ENCODE measurements at places on chromosomes 2 and 18.

DNA sequence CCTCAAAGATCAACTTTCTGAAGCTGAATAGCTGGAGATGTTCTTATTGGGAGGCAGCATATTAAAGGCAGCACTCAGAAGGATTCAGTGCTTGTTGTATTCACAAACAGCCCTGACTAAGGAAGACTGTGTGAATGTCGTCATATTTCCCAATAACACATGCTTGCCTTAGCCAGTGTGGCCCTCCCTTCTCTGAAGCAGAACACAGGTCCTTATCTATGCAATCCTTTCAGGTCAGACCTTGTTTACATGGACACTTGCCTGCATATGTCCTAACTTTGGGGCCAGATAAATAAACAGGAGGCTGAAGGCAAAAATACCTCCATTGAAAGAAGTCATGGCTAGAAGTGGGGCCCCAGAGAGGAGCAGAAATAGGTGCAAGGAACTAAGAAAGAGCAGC lies 97.2 kb downstream of the SLC4A3 start:
- no peak for DNase-seq

DNA sequence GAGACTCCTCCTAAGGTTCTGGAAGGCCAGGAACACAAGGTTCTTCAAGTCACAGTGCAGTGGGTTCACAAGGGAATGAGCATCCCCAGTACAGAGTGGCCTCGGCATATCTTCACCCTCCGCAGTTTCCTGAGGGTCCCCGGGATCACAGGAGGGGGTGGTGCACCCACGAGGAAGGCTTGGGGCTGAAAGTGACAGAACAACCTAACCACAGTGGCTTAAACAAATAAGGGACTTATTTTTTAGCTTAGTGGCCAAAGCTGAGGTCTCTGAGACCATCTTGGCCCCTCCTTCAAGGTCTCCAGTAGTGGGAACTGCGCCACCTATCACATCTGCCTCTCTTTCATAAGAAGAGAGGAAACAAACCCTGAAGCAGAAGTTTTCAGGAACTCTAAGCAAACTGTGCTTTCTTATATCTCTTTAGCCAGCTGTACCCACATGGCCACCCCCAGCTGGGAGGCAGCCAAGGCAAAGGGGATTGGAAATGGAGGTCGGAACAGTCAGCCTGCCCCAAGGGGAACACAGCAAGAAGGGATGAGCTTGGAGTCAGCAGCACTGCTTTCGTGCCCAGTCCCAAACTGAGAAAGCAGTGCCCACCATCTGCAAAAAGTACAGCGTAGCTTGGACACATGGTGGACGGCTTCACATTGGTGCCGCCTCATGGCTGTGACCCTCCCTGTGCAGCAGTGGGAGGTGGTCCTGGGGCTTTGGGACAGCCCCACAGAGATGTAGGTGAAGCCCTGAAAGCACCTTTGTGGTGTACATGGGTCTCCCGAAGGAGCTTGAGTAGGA lies 260.0 kb upstream of the ID2 start:
- DNase-seq, result no peak

DNA sequence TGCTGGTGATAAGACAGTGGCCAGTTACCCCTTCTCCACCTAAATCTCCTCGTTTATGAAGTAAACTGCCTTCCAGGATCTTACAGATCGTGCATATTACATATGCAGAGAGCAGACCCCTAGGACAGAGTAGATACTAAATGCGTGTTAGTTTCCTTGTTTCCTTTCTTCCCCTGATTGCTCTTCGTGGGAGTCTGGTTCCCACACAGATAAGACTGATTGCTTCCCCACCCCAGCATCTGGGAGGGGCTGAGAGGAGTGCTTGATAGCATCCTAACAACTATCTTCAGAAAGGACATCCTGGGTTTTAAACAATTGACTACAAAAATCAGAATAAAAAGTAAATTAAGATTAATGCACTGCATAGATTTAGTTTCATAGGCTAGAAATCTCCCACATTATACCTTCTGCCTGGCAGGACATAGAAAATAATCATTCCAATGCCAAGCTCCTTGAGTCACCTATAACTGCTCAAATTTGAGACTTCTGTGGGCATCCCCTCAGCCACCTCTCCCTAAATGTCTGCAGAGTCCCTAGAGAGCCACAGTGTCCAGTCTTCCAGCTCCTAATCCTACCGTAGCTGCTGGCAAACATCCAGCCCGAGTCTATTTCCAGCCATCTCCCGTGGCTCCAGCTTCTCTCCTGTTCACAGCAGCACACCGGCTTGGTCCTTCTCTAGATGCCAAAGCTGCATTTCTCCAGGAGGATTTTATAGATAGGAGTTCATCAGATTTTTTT lies 128.3 kb downstream of the LRRC30 start:
- no peak for DNase-seq

DNA sequence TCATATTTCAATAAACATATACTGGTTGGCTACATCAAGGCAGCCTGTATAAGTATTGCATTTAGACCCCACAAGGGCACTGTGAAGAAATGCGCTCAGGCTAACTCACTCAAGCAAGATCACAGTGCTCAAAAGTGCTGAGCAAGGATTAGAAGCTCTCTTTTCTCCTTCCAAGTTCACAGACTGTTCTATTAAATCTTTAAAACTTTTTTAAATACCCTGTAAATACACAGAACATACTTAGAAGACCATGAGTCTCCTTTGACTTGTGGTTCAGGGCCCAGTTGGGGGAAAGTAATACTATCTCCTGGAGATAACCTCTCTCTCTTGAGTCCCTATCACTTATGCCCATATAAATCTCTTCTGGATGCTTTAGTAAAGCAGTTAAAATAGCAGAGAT lies 152.9 kb downstream of the SP3 start:
- DNase-seq, result no peak

DNA sequence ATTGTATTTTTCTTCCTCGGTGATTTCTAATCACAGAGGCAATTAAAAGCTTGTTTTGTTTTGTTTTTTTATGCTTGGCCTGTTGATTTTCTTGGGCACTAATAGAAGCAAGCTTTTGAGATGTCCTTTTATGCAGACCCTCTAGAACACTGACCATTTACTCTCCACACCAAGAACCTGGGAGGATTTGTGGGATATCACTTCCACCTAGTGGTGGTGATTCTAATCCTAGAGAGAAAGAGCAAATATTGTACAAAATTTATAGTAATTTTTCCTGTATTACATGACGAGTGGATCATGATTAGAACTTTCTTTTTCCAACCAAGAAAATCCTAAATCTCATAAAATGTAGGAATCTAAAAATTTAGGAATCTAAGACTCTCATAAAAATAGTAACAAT lies 23.4 kb downstream of the NEMP2 start:
- no peak for DNase-seq

DNA sequence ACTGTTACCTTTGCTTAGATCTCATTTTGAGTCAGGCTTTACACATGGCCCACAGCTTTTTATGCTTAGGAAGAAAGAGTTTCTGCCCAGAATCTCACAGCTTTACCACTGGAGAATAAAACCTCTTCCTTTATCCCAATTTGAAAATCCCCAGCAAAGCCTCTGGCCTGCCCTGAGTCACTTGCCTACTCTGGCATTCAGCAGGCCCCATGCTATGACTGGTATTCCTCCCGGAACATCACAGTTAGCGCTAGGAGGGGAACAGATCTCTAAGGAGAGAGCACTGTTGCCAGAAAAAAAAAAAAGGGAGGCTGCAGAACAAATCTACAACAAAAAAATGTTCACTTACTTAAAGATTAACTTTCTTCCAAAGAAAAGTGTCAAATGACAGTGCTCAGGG lies 152.9 kb upstream of the DNMT3A start:
- no peak for DNase-seq

DNA sequence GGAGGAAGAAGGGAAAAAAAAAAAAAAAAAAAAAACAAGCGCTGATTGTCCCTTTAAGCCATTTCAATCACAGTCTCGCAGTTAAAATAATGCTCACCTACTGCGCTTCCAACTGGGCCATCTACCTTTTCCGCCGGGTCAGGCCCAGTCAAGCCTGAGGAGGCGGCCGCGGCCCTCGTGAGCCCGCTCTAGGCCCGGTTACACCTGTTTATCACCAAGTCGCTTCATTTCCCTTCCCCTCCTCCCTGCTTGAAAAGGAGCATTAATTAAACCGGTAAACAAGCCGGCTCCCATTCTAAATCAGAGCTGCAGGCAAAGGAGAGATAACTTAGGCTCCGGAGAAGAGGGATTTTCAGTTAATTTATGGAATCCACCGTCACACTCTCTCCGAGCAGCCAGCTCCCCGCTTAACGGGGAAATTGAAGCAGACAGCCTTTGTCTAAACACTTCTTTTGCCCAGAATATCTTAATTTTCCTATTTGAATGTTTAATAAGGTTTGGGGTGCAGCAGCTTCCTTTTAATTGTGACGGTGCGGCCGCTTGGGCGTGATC lies 140.1 kb upstream of the SIX3 start:
- DNase-seq, result no peak

- no peak for DNase-seq
Measured at GRCh38 chr2:97906307-97906706, 89.4 kb downstream of the TMEM131 start.

DNA sequence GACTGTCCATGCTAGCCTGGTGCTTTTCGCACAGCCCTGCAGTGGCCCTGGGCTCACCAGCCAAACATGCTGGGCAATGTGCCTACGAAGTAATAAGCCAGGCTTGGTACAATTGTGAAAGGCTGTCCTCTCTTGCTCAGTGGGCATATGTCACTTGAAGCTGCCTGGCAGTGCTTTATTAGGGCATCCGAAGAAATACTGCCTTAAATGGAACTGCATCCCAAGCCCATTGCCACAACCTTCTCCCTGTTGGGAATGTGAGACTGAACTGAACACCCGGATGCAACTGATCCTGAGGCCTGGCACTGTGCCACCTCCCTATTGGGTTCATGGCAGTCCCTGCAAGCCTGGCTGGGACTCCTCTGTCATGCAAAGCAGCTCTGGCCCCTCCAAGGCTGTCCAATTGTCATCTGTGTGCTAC lies 15.9 kb downstream of the CAPG start:
- no peak for DNase-seq

DNA sequence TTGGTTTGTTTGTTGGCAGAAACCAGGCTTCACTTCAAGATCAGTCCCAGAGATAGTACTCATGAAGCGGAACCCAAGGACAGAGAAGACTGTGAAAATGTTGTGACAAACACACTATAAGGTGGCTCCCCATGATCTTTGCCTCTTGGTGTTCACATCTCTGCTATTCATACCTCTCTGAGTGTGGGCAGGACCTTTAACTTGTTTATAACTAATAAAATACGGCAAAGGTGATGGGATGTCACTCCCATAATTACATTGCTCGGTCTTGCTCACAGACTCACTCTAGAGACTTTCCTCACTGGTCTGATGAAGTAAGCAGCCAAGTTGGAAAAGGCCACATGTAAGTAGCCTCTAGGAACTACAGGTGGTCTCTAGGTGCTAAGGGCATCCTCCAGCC lies 30.6 kb upstream of the UGP2 start:
- no peak for DNase-seq

GRCh38 chr2:68341062-68341329 lies 21.2 kb upstream of the CNRIP1 start:
- no peak for DNase-seq

- no peak for DNase-seq
Measured at GRCh38 chr2:216539791-216540241, 41.2 kb downstream of the RPL37A start.

DNA sequence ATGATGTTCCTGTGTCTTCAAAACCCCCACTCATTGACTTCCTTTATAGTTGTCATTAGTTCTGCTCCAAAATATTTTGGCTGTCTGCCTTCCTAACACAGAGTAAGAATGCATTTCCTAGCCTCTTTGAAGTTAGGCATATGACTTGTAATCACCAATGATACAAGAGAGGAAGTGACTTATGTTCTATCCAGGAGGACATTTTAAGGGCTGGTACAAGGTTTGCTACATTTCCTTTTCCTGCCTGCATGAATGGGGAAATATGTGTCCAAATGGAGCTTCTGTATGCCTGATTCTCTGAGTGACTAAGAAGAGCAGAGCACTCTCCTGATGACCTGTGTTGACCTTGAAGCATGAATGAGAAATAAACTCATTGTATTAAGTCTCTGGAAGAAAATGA lies 115.1 kb downstream of the PLCL1 start:
- no peak for DNase-seq

- no peak for DNase-seq
Measured at GRCh38 chr2:20539776-20540586, 93.1 kb downstream of the RHOB start.

DNA sequence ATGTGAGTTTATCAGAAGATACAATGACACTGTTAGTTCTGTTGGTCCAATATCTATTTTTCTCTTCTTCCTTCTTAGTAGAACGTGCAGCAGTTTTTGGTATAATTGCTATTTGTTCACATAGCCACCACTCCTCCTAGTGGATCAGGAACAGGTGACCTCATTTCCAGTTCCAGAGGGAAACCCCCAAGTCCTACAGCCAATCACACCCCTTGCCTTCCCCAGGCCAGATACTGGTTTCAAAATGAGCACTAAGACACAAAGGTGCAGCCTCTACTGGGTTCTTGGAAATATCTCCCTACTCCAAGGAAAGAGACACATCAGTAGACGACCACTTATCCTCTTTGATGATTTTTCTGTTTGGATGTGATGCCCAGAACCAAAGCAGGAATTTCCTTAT lies 103.2 kb downstream of the TCF4 start:
- DNase-seq, result no peak

DNA sequence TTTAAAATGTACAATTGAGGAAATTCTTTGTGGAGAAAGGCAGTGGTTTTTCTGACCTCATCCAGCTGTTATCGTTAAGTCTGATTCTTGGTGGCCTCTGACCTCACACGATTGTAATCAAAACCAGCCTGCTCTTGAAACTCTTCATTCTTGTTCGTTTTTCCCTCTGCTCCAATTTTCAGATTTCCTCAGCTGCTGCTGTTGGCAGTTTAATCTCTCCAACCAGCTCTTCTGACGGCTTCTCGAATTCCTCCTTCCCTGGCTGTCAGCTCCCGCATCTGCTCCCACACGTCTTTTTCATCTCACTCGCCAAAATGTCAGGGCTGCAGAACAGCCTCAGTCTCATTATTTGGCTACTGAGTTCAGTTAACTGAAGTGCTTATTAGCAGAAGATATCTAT lies 136.1 kb downstream of the DCDC2C start:
- DNase-seq, result no peak

DNA sequence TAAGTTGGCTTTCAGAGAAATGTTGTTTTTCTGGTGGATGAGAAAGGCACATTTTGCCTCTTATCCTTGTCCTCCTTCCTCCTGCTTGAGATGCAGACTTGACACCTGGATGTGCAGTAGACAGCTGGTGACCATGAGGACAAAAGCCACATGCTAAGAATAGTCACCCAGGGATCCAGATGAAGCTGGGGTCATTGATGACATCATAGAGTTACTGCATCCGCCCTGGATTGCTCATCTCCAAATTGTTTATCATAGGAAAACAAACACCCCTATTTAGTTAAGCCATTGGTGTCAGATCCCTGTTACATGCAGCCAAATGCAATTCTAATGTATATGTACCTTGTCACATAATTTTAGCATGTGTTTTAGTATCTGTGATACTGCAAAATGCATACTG lies 16.3 kb upstream of the SLC1A4 start:
- no peak for DNase-seq

DNA sequence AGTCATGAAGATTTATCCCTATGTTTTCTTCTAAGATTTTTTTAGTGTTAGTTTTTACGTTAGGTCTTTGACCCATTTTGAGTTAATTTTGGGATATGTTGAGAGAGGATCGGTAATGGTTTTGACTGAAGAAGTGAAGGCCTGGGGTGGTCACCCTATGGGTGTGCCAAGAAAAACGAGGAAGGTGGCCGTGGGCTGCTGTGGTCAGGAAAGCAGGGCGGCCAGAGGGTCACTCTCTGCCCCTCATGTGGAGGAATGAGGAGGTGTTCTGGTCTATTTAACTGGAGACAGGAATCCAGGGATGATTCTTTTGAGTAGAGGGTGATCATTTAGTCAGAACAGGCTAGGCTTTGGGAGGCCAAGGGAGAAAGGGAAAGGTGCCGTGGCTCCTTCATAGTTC lies 50.7 kb downstream of the MYO7B start:
- DNase-seq, result no peak

Measured in stimulated activated CD4-positive, alpha-beta T cell treated with anti-CD3 and anti-CD28 coated beads, Interleukin-15, amount 100 ng/mL, for 48 hours (primary cell).